Inflammatory macrophage (primary cell): ENCODE measurements at places on chromosomes 2 and 18.

DNA sequence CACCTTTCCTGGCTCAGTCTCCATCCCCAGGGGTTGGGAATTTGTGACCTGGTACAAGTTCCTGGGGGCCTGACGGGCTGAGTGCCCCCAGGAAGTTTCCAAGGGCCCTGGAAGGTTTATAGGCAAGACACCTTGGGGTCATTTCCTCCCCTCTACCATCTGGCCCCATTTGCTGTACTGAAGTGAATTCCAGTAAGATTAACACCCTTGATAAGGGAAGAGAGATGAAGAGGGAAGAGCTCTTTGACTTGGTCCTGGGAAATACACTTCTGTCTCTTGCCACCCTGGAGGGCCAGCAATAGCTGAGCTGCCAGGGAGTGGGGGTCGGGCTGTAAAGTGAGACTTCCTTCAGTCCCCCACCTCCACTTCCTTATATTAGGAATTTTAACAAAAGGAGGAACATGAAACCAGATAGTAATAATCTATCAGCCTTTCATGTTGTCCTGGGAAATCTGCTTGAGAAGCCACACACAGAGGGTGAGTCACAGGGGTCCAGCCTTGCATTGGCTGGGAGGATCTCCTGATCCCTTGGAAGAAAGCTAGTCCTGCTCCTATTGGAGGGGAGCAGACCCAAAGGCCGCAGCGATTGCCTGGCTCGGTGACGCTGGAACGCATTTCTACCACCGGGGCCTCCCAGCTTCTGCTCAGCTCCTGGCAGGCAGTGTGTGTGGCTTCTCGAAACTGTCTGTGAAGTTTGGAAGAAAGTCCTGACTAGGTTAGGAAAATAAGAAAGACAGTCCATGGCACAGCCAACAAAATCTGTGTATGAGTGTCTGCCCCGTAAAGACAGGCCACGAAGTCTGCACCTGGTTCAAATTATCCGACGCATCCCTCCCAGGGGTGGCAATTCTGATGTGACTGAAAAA, 87.3 kb downstream of the ACAA2 start:
- DNase-seq = no peak

DNA sequence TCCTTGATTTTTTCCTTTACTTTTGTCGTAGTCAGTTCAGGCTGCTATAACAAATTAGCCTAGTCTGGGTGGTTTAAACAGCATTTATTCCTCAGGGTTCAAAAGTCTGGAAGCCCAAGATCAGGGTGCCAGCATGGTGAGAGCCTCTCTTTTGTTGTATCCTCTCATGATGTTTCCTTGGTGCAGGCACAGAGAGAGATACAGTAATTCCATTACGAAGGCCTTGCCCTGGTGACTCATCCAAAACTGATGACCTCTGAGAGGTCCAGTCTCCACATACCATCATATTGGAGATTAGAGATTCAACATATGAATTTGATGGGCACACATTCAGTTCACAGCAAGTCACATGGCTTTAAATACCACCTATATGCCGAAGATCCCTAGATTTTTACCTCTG, 253.8 kb downstream of the CYRIA start:
- no peak for DNase-seq

DNA sequence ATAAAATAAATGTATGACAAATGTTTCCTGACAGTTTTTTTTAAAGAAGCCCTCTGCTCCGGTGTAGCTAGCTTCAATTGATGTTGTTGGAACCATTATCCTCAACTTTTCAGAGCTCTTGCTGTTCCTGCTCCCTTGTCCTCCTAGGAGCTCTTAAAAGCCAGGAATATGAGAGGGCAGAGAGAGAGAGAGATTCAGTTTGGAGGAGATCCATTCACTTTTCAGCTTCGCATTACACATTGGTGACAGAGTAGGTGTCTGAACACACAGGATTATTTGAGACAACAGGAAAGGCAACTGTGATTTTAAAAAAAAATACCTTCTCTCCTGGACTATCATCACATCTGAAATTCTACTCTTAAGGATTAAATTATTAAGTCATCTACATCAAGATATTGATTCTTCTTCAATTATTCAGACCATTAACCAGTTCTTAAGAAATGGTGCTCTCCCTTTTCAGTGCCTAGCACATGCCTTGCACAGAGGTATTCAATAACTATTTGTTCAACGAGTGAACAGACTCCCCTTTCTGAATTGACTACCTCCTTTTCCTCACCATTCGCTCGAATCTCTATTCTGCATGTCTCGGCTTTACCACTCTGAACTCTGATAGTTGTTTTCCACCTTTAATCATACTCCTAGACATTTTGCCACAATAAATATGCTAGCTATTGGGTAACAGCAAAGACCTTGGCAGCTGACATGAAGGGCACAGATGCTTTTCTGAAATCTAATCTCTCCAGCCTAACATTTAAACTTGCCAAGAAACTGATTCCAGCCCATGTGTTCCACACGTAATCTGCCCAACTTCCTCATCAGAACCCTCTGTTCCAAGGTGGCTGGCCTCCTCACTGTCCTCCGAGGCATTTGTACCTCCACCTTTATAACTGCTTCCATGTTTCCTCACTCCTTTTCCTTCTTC, 28.6 kb upstream of the SLC35F5 start:
- DNase-seq = no peak

DNA sequence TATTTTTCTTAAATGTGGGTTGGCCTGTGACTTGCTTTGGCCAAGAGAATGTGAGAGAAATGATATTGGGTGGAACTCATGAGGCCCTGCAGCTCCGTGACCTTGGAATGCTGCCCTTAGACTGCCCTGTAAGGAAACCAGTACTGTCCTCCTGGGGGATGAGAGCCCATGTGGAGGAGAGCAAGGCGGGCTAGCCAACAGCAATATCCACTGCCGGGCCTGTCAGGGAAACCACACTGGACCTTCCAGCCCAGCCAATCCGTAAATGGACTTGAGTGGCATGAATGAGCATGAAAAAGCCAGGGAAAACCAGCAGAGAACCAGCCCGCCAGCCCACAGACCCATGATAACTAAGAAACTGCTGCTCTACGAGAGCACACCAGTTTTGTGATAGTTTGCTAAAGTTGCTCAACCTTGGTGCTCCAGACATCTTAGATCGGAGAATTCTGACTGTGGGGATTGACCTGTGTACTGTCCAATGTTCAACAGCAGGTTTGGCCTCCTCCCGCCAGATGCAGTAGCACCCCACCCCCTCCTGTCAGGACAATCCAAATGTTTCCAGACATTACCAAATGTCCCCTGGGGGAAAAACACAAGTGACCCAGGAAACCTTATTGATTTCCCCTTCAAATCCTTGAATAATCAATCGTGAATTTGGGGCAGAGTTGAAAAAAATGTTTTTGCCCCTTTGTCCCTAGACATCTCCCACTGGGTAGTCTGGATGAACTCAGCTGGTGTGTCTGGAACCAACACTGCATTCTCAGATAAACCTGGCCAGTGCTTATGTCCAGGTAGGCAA, 27.2 kb downstream of the ALPK2 start:
- no peak for DNase-seq

DNA sequence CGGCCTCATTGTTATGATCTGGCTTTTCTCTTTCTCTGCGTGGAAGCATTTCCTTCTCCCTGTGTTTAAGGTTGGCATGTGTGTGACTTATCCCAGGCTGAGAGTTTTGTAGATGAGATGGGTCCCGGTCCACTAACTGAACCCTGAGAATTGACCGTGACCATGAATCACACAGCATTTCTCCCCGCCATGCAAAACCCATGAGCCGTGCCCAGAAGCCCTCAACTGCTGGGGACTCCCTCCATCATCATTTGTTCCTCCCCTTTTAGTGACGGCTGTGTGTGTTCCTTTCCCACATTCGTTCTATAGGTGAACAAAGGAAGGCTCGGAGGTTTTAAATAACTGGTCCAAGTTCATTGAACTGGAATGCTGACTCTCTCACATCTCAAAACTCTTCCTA, 30.1 kb upstream of the TXNDC2 start:
- no peak for DNase-seq

GRCh38 chr2:161419638-161420190, 3.6 kb downstream of the TBR1 start:
- DNase-seq = no peak

- no peak for DNase-seq
These were observed 71.8 kb downstream of the TMEFF2 start for GRCh38 chr2:192122946-192123345.

DNA sequence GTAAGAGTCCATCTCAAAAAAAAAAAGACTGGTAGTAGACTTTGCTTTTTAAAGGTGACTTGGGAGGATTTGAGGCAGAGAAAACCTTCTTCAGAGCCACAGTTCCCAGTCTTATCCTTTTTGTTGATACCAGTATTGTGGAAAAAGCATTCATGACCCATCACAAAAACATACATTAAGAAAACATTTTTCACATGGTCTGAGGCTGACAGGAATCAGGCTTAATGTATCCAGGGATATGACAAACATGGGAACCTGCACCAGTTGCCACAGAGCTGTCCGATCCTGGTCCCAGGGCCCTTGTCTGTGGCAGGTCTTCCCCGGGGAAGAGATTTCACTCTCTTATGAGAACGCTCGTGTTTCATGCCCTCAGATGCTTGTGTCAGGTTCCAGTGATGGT, 21.8 kb downstream of the SPTBN1 start:
- DNase-seq = no peak

- DNase-seq = no peak
These were observed 24.9 kb downstream of the MLPH start for GRCh38 chr2:237511885-237512405.

DNA sequence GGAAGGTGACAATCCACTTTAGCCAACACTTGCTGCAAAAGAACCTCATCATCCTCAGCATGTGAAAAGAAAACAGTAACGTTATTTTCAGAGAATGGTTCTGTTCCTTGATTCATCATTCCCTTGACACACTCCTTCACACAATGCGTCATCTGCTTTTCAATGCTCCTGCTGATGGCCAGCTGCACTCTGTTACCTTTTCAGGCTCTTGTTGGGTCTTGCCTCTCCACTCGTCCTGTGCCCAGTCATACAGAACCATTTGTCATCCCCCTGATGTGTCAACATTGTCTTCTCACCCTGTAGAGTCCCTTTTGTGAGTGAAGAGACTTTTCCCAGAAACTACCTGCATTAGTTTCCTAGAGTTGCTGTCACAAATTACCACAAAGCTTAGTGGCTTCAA, 12.2 kb upstream of the DTNA start:
- no peak for DNase-seq

DNA sequence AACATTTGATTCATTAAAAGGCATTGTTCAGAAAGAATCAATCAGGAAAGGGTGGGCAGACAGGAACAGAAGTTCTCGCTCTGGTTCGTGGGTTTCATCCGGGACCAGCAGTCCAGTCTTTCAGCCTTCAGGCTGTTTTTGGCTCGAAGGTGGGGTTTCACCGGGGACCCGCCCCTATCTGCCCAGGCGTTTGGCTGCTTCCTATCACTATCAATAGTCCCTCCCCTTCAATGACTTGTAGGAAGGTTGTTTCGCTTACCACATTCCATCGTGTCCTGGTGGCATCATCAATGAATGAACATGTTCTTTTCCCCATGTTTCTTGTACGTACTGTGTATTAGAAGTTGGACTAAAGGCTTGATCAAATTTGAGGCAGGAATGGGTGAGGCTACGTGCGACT, 130.3 kb downstream of the NEDD4L start:
- no peak for DNase-seq

DNA sequence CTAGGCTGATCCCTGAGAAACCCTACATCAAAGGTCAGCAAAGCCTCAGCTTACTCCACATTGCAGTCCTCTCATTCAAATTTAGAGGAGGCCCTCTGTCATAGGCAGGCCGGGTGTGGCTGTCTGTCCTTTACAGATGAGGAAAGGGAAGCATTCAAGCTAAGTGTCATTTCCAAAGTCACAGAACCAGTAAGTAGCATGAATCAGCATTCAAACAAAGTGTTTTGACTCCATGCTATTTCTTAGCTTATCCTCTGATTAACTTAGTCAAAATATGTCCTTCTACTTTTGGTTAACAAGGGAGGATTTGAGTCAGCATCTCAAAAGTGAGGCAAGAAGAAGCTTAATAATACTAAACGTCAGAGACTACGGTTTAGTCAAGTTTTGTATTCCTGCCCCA, 409.0 kb upstream of the POU3F3 start:
- DNase-seq = no peak
